ENCODE measurements at places on chromosomes 2 and 18.

DNA sequence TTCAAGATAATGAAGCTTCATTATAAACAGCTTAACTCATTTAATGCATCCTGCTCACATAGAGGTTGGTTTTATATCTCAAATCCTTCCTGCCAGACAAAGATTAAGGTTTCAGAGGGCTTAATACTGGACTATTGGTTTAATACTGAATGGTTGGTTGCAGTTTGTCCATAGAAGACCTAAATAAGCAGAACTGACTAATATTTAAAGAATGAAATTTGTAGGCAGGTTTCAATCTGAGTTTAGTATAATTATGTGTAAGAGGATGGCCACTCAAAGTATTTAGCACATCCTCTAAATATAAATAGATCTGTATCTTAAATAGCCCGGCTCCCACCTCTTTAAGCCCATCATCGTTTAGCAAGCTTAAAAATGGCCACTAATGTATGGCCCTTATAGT is 92.5 kb downstream of the EPB41L5 start:
- no peak for DNase-seq

GRCh38 chr2:112773556-112773955 is 9.1 kb upstream of the CKAP2L start:
- no peak for DNase-seq

- DNase-seq = no peak
These were observed 13.6 kb upstream of the CREB1 start for GRCh38 chr2:207516206-207516605.

DNA sequence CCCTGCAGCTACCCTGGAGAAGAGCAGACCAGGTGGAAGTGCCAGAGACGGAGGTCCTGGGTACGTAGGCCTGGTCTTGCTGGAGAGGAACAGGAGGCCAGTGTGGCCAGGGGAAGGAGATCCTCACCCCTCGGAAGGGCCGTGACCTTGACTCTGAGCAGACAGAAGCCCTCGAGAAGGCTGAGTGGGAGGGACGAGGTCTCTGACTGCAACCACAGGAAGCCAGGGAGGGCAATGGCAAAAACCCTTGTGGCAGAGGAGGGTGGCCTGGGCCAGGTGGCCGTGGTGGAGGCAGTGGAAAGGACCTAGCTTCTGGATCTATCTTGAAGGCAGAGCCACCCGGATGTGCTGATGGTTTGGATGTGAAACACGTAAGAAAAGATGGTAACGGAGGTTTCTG is 28.1 kb downstream of the THAP4 start:
- no peak for DNase-seq

DNA sequence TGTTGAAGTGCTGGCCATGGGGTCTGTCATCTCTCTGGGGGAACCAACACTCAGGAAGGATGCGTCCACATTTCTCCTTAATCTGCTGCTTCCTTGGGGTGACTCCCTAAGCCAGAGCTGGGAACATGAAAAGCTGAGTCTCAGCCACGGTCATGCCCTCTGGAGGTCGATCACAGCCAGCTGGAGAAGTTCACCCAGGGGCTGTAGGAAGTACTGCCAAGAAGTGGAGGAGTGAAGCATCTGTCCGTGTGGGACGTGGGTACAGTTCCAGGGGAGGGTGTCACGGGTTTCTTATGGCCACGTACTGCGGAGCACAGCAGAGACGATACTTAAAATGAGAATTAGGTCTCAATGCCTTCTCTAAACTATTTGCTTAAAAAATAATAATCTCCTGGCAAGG is 42.4 kb upstream of the IGFBP2 start:
- peak; percentile 47 for DNase-seq

DNA sequence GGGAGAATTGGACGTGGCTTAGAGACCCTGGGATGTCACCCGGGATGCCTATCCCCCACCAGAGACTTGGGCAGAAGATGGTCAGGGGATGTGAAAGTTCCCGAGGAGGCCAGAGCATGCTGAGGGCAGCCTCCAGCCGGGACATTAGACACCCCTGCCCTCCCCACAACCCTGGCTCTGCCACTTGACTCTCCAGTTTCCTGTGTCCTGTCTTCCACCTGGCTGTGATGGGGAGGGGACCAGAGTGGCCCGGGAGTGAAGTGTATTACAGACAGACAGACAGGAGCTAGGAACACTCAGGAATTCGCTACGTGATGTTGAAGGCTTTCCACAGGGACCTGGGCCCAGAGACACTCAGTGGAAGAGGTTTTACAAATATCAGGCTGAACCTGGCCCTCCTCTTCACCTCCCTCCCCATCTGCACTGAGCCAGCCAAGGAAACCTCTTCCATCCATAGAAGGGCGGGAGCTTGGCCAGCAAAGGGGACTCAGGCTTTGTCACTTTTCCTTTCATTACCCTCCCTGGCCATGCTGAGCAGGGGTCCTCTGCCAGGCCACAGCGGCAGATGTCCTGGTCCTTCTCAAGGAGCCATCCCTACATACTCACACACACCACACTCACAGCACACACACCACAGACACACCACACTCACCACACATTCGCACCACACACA is 60.7 kb downstream of the SDC1 start:
- DNase-seq = peak; percentile 45

DNA sequence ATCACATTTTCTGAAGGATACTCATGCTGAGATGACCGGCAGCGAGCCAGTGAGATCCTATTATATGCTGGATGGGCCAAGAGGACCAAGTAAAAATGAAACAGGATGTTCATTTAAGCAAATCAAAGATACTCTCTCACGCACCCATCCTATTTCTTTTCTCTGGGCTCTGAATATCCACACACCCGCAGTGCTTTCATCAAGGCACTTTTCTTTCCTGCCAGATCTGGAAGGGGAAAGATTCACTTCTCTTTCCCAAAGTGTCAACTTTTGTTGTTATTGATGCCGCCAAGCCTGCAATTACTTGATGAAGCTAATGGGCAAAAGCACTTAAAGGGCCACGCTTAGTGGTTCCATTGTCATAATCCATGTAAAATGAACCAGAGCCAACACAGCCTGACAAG is 191.9 kb upstream of the CHAC2 start:
- peak; percentile 3 for DNase-seq

DNA sequence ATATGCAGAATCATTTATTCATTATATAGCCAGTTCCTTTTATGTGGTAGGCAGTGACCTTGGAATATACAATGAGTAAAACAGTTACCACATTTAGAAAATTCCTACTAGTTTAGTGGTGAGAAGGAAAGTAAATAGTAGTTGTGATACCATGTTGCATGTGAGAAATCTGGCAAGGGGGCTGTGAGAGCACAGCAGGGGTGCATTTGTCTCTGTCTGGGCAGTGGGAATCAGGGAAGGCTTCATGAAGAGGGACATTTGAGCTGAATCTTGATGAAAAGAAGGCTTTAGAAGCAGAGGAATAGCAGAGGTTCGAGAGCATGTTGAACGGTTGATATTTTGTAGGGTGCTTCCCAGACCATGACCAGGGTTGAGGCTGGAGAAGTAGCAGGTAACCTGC is 78.7 kb downstream of the RAB3GAP1 start:
- DNase-seq = no peak

- no peak for DNase-seq
These were observed 121.0 kb downstream of the TFCP2L1 start for GRCh38 chr2:121164042-121164441.

GRCh38 chr2:233369462-233369861 is 15.2 kb downstream of the DGKD start:
- DNase-seq = no peak

DNA sequence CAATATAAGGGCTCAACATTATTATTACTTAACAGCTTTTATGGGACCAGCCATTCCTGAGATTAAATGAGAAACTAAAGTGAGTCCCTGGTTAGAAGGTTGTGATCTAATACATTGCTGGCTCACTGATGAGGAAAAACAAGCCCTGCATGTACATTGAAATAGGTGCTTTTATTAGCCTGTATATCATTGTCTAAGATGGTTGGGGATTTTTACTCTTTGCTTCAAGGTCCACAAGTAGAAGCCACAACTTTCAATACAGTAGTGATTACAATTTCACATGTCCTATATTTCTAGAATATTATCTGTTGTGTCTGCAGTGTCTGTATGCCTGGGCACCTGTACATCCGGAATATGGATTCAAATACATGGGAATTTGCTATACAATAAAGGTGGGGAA is 104.1 kb upstream of the FZD5 start:
- no peak for DNase-seq

- no peak for DNase-seq
These were observed 52.1 kb downstream of the PIKFYVE start for GRCh38 chr2:208318127-208318526.

GRCh38 chr18:11775436-11776174 is 75.6 kb upstream of the CHMP1B start:
- DNase-seq = no peak

DNA sequence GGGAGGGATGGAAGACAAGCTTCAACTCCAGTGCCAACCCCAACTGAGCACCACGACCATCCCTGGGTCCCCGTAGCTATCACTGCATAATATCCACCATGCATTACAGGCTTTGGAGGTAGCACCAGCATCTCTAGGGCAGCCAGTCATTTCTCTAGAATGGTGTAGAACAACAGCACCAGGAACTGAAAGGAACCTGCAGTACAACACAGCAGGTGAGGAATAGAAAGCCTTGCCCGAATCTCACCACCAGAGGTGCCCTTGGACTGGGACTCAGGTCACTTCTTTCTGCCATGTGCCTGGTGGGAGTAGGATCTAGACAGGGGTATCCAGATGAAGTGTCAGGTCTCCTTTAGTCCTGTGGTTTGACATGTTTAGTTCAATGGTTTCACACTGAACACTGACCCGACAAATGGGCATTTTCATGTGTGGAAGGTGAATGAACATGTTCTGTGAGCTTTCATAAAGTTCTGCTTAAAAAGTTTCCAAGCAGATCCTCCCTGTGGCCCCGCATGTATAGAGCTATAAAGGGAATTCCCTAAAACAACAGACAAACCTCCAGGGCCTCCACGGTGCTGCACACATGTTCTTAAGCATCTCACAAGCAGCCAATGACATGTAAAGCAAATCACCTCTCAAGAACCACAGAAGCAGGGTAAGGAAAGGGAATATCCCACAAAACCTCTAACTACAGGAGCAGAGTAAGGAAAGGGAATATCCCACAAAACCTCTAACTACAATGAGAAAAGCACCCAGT is 208.3 kb downstream of the AFF3 start:
- no peak for DNase-seq

- peak; percentile 15 for DNase-seq
These were observed 92.8 kb upstream of the MSH2 start for GRCh38 chr2:47309952-47310800.

- peak; percentile 86 for DNase-seq
These were observed 548 bp downstream of the KANSL3 start for GRCh38 chr2:96637385-96638143.

- DNase-seq = no peak
These were observed 2.5 kb upstream of the SMIM21 start for GRCh38 chr18:75429975-75430374.

- no peak for DNase-seq
These were observed 44.0 kb downstream of the COLEC12 start for GRCh38 chr18:456361-457139.

DNA sequence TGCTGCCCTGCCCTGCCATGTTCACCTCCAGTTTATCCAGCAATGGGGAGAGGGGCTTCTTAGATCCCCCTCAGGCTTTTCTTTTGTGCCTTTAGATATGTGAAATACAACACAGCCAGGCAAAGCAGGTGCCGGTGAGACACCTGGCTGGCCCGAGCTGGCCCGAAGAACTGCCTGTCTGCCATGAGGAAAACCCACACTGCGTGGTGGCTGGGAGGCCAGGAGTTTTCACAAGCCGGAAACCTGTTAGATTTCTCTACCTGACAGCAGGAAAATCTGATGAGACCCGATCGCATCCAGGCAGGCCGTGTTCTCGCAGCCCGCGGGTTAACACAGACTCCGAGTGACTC is 5.7 kb upstream of the GAL3ST2 start:
- no peak for DNase-seq

DNA sequence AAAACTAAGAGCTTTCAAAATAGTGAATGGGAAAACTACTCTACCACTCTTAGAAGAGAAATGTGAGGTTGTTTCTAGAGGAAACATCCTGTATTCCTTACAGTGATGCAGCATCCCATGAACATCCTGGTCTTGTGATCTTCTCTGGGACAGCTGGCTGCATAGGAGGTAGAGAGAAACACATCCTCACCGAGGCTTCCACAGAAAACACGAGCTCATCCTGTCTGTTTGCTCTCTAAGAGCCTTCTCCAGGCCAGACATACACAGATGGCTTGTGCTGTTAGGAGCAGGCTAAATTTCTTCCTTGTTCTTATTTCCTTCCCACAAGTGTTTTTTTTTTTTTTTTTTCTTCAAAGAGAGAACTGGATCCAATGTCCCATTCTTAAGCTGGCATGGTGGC is 14.7 kb upstream of the FZD7 start:
- no peak for DNase-seq

GRCh38 chr2:127448526-127448925 is 30.3 kb downstream of the PROC start:
- DNase-seq = no peak

GRCh38 chr2:86825693-86826381 is 35.1 kb upstream of the CD8A start:
- DNase-seq = no peak

DNA sequence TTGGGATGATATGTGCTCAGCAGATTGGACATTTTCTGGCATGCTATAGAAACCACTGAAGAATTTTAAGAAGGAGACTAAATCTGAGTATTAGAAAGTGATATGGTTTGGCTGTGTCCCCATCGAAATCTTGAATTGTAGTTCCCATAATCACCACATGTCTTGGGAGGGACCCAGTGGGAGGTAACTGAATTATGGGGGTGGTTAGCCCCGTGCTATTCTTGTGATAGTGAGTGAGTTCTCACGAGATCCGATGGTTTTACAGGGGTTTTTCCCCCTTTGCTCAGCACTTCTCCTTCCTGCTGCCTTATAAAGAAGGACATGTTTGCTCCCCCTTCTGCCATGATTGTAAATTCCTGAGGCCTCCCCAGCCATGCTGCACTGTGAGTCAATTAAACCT is 535.9 kb upstream of the VRK2 start:
- peak; percentile 23 for DNase-seq

DNA sequence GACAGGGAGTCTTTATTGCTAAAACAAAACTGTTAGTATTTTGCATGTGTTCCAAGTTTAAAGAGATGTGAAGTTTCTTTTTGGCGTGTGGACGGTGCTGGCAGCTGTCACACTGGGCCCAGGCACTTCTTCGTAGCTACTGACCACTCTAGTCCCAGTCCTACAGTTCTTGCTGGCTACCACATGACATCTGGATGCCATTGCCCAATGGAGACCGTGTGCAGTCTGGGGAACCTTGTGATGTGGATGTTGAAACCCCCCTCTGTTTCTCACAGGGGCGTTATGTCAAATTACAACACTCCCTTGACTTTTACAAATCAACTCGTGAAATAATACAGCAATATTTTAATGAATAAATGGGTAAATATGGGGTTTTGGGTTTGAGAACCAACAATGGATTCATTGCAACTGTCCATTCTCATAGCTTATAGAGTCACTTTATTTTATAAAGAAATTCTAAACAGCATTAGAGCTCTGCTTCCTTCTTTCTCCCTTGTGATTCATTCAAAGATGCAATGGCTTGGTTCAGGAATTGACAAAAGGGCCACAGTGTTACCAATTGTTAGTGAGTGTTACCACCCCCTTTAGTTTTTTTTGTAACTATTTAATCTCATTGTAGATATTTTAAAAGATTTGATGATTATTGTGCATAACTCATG is 1.2 kb downstream of the GPD2 start:
- no peak for DNase-seq
